Prostate gland (tissue), 2 donors: ENCODE measurements at places on chromosomes 2 and 18. TPM values are rescaled to one million over a fixed set of nuclear protein-coding genes. Genes with fewer than 3 reads are reported as not detected.

ACAA2 gene
- total RNA-seq, result 19.9 TPM

TNFRSF11A gene
- total RNA-seq, result 10.2 TPM

TUBA3E gene
- 32.6 TPM for total RNA-seq

C2orf78 gene
- 0.91 TPM for total RNA-seq

GRCh38 chr2:27231921-27232320, 14.8 kb downstream of the CAD start:
- no peak for DNase-seq

DNA sequence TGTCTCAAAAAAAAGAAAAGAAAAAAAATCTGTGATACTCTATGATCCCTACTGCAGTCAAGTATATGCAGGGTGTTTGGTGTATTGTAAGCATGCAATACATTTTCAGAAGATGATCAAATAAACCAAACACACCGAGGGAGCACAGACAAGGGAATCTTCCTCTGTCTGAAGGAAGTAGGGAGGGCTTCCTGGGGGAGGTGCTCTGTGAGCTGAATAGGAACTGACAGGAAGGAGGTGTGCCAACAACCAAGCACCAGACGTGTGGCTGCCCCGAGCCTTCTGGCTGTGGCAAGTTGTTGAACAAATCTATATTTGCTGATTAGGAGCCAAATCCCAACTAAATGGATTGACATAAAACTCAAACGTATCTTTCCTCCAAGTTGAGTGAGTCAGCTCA, 14.6 kb downstream of the THNSL2 start:
- no peak for DNase-seq

DNA sequence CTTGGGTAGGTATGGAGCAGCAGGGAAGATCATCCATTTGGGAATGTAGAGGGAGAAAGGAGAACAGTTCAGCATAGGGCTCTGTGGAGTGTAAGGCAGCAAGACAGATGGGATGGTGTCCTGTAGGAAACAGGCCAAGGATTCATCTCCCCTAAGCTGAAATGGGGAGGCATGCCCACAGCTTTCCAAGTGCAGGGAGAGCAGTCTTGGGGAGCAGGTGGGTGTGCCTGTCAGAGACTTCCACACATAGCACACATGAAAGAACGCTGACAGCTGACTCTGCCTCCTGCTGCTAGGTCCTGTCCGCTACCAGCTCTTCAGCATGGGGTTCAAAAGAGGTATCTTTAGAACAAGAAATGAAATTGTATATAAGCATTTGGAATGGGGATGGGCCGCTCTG, 9.0 kb downstream of the SETBP1 start:
- no peak for DNase-seq

DNA sequence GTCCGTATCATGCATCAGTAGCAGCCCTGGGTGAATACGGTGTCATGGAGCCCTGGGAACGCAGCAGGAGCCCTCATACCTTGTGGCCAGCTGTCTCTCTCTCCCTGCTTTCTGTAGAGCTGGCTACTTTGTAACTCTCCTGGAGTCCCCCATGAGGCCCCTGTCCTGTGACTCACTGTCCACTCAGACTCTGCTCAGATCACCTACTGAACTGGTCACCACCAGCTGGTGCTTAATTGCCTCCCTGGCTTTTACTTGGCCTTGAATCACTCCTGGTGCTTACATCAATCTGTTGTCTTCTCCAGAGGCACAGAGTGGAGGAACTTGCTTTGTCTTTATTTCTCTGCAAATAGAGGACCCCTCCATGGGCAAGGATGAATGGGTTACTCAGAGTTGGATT, 172.7 kb downstream of the HRH4 start:
- no peak for DNase-seq

DNA sequence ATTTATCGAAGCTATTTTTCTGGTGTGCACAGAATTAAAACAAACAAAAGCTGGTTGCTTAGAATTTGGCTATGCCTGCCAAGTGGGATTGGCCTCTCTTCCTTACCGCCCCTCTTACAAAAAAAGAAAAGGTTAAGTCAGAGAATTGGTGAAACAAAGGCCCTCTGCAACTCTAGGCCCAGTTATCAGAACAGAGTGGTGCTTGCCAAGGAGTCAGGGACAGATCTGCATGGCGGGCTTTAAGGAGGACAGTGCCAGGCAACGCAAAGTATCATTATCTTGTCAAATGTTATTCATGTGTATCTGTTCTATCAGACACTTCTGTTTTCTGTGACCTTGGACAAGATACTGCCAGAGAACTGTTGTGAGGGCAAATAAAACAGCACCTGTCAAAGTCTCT, 78.3 kb downstream of the TGIF1 start:
- no peak for DNase-seq

DNA sequence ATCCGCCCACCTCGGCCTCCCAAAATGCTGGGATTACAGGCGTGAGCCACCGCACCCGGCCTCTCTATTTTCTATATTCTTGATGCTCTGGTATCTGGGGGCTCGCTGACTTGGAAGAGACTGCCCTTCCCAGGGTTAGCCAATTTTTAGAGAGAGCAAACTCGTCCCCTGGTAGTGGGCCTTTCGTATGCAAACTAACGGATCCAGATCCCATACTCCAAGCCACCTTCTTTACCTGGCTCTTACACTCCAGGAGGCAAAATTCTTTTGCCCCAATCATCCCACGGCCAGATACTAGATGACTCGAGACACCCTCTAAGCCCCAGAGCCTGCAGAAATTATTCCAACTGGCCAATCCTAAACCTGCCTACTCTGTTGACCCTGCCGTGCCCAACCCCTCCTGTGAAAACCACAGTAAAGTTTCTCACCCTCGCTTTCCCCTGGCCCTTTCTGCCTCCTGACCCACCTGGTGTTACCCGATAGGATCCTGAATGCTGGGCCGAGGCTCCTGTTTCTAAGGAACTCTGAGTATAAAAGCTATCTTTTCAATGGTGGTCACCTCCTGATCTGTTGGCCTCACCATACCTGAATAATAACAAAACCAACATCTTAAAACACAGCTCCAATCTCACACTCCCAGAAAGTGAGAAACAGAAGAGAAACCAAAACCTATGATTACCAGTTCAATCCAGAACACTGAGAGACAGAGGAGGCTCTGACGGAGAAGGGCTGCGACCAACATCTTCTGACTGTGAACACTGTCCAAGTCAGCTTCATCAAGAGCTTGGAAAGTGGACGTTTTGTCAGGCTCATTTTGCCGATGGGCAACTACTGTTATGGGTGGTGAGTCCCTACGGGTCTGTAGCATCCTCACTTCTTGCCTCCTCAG, 57.6 kb upstream of the ZNF532 start:
- DNase-seq, result no peak
